ENCODE measurements at places on chromosomes 16 and 17.
A peak's percentile ranks its signal among the peaks of the same experiment; 100 is the strongest.

DNA sequence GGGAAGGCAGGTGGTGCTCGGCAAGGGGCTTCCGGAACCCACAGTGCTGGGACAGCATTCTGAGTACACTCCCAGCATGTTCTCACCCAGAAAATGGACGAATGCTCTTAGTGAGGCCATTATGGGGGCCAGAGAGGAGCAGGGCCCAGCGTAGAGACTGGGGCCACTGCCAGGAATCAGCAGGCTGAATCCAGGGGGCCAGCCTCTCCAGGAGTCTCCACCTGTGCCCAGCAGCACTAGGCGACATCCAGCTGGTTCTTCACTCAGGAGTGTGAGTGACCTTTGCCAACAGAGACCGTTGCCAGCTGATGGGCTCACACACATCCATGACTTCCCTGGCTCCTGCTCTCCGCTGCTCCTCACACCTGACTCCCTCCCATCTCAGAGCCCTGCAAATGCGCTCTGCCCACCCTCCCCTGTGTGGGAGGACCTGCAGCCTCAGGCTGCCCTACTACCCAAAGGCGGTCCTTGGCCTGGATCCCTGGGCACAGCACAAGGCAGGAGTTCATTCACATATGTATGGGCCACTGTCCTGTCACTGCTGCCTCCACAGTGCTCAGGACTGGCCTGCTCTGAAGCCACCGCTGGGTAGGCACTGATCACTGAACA lies 5.1 kb downstream of the RHBDF1 start:
- no peak for DNase-seq

DNA sequence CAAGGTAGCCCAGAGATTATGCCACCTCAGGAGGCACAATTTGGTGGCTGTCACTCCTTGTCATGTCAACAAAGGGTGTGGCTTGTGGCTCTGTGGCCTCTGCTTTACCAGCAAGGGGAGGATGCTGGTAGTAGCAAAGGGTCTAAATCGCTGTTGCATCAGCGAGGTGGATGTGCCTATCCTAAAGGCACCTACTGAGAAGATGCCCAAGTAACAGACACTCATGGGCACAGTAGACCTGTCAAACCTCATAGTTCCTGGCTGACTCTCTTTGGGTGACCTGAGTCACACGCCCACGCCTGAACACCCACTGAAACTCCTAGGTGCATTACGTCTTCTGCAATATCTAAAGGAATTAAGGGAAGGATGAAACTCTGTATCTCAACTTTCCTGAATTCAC lies 139.5 kb downstream of the PRKCB start:
- no peak for DNase-seq

GRCh38 chr17:32114536-32114935 lies 27.8 kb upstream of the RHOT1 start:
- DNase-seq, result no peak

DNA sequence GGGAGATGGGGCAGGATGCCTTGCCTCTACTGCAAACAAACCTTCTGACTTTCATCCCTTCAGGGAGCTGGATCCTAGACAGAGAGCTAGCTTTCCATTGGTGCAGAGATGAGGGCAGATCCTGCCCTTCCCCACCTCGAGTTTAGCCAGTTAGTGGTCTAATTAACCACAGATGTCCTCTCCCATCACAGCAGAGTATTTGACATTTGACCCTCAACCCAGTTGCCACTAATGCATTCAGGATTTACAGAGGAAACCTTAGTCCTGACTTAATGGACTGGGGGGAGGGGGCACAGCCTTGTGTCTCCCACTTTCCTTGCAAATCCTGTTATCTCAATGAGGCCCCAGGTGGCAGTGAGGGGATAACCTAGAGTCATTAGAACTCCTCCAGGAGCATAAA lies 10.2 kb downstream of the PIP4K2B start:
- no peak for DNase-seq

GRCh38 chr16:60481591-60481990 lies 1554.6 kb downstream of the CDH8 start:
- DNase-seq, result no peak

GRCh38 chr17:58284613-58285421 lies 4.1 kb upstream of the MPO start:
- DNase-seq, result no peak

- no peak for DNase-seq
These were observed 79.4 kb downstream of the GOSR1 start for GRCh38 chr17:30556374-30557332.

DNA sequence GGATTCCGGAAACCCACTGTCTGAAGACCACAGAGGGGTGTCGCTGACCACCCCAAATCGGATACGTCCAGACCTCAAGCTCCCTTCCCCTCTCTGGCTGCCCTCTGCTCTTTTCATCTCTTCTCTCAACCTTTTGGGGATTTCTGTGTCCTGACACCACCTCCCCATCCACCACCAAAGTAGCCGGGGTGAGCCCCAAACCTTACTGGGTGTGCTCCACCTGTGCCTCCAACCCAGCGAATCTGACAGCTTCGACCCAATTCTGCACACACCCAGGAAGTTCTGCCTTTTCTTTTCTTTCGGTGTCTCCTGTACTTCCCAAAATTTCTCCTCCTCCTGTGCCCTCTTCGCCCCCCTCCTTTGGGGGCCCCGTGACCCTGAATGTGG lies 534 bp downstream of the KCTD11 start:
- no peak for DNase-seq

DNA sequence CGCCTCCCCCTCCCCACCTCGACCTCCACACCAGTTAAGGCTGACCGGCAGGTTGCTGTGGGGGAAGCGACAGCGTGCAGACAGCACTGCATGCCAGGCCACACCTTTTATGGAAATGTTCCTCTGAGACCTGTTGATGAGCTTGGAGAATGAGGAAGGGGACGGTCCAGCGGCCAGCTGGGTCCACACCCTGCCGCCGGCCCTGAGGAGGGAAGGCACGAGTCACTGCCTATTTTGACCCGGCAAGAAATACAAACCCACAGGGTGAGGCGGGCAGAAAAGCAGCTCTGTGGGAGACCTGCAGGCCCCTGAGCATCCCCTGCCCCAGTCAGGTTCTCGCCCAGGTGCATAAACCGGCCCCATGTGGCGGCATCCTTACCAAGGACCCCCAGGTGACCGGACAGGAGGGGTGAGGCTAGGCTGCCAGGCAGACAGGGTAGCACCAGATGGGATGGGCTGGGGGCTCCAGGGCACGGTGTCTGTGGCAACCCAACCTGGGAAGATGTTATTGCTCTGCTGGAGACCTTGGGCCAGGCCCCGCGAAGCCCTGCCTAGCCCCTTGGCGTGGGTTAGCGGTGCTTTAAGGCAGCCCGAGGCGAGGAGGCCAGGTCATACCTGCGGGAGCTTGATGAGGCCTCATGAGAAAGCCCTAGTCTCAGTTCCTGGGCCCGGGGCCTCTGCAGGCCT lies 12.7 kb downstream of the NATD1 start:
- no peak for DNase-seq

DNA sequence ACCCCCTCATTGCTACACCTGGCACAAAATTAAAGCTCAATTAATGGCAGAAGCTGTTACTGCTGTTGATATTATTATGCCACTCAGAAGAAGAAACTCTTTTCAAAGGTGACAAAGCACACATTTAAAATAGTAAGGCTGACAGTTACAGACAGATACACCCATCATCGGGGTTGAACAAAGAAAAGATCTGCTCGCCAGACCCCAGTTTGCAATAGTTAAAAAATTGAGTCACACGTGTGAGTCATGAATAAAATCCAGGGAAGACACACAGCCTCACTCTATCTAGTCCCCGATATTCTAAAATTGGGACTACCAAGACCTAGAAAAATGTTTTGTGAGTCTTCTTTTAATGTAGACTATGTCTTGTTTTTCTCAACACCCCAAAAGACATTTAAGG lies 330.0 kb upstream of the SOX9 start:
- no peak for DNase-seq

GRCh38 chr17:20226814-20227482 lies 217.8 kb downstream of the SPECC1 start:
- DNase-seq, result peak; percentile 39

GRCh38 chr17:4898927-4899326 lies 409 bp upstream of the C17orf107 start:
- no peak for DNase-seq

DNA sequence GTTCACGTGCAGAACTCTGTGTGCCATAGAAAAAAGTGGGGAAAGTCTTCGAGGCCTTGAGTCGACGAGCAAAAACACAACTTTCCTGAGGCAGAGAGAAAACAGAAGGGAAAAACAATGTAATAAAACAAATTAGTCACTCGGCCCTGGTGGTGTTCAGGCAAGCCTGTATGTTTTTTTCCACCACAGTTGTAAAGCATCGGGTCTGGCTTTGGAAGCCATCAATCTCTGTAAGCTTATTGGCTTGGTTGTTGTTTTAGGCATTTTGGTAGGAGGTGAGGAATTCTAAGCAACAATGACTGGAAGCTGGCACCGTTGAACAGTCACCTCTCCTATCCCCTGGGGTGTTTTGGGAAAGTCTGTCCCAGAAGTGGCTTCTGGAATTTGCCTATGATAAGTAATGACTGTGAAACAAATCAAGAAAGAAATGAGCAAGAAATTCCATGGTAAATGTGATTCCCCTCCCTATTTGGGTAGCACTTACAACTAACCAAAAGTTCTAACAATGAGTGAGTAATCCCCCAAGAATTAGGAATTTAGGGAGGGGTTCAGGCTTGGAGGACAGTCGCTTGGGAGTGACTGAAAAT lies 2.8 kb downstream of the CDH13 start:
- no peak for DNase-seq

DNA sequence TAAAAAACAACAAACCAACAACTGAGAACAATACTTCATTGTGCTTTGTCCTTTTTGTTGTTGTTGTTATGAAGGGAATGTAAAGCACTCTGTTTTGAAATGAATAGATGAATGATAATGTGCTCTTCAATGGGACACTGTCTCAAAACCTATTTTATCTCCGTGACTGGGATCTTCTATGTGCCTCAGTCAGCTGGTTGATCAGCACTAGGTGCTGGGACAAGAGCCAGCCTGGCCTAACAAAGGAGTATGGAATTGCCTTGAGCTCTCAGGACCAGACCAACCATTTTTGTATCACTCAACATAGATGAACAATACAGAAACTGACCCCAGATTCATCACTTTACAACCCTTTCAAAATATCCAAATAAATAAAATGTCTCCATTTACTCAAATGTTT lies 440.2 kb downstream of the KCNJ2 start:
- DNase-seq, result no peak

GRCh38 chr17:77844681-77845080 lies 113.8 kb upstream of the TNRC6C start:
- no peak for DNase-seq

GRCh38 chr16:70590722-70591415 lies 55.5 kb upstream of the IL34 start:
- no peak for DNase-seq

- DNase-seq, result no peak
These were observed 137.2 kb upstream of the RPH3AL start for GRCh38 chr17:489758-490329.

DNA sequence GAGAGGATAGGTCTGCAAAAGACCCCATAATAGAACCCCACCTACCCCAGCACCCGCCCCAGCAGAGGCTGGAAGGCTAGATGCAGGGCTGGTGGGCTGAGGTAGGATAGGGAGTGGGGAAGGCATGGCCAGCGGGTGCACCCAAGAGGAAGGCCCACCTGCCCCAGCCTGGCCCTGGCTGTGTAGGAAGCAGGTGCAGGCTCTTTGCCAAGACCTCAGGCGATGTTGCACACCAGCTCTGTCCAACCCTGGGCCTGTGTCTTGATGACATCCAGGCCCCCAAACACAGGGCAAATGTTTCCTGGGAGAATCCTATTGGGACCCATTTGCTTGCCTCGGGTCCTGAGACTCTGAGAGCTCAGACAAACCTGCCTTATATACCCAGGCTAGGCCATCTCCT lies 12.2 kb downstream of the UNC119 start:
- DNase-seq, result no peak

- DNase-seq, result no peak
These were observed 113.6 kb downstream of the SMG6 start for GRCh38 chr17:2190014-2190413.

- no peak for DNase-seq
These were observed 301.4 kb downstream of the MAF start for GRCh38 chr16:79298894-79299799.

DNA sequence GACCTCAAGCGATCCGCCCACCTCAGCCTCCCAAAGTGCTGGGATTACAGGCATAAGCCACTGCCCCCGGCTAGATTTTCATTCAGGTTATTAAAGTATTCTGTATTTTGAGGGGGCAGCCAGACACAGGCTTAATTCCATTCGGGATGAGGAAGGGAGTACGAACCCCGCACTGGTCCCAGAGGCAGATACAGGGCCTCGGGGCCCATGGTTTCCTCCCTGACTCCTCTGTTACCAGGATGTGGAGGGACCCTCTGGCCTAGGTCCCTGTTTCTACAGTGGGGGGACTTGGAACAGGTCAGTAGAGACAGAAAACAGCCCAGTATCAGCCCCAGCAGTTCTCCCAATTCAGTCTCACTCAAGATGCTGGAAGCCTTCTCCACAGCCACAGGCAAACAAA lies 42.0 kb downstream of the PECAM1 start:
- DNase-seq, result no peak

GRCh38 chr17:61647047-61647446 lies 56.0 kb upstream of the NACA2 start:
- DNase-seq, result no peak

- DNase-seq, result no peak
These were observed 17.7 kb downstream of the POLR3E start for GRCh38 chr16:22314661-22315626.

DNA sequence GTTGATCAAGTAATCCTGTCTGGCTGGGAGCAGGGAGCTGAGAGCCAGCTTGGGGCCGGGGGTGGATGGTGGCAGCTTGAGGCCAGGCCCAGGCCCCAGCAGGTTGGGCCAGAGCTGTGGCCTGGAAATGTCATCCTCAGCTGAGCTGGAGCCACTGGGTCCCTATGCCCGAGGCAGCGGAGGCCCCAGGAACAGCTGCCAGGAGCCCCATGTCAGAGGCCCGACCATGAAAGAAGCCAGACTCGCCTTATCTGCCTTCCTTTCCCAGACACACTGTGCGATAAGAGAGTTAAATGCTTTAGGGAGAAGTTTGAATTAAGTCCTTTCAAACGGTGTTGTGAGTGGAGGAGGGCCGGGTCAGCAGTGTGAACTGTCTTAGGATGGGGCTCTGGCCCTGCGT lies 3.5 kb downstream of the SMTNL2 start:
- no peak for DNase-seq

DNA sequence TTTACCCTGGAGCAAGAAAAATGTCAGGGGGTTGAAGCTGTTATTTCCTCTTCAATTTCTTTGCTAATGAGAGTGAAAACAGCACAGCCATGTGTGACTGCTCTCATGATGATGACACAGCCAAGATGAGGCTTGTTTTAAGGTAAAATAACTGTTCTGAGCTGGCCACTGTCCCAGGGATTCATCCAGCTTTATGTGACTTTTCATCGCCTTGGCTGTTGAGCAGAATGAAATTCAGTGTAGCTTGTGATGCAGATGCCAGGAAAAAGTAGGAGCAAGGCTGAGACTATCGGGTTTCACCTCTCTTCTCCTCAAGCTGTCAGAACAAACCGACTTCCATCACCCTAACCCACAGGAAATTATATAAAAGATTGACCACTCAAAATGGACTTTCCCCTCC lies 361.8 kb upstream of the CDH5 start:
- no peak for DNase-seq

- no peak for DNase-seq
These were observed 15.9 kb upstream of the ICAM2 start for GRCh38 chr17:64036198-64036922.
